ENCODE measurements at places on chromosomes 5 and 9.

- DNase-seq, result no peak
Observed at GRCh38 chr9:91746357-91746756, 203.7 kb downstream of the ROR2 start.

- no peak for DNase-seq
Observed at GRCh38 chr9:16238623-16239138, 631.8 kb downstream of the BNC2 start.

GRCh38 chr9:75976549-75976948, 86.1 kb downstream of the PCSK5 start:
- DNase-seq, result no peak

DNA sequence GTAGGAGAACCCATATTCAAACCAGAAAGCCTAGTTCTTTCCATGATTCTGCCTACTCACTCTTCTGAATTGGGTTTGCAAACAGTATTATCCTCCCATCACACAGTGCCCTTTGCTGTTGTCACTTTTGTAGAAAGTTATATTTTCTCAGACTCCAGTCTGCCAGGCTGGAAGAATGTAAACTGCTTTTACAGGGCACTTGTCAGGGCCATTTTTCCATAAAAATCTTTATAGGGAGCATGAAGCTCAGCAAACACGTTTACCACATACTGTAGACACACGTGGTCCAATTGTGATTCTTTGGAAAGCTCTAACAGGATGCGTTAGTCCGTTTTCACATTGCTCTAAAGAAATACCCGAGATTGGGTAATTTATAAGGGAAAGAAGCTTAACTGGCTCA, 204.0 kb downstream of the KCNN2 start:
- no peak for DNase-seq

DNA sequence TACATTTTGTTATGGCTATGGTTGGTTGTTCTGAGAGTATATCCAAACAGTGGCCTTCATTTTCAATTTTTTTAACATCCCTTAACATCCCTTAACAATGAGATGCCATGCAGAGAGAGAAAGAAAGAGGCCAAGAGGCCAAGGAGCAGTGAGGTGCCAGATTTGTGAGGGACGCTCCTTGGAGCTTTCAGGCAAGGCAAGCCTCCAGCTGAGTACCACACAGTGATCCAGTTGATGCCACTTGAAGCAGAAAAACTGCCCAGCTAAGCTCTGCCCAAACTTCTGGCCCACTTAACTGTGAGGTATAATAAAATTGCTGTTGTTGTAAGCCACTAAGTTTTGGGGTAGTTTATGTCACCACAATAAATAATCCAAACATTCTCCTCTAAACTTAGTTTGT, 22.6 kb upstream of the EMB start:
- DNase-seq, result no peak

- no peak for DNase-seq
Observed at GRCh38 chr5:32170303-32171151, 3.6 kb downstream of the GOLPH3 start.

DNA sequence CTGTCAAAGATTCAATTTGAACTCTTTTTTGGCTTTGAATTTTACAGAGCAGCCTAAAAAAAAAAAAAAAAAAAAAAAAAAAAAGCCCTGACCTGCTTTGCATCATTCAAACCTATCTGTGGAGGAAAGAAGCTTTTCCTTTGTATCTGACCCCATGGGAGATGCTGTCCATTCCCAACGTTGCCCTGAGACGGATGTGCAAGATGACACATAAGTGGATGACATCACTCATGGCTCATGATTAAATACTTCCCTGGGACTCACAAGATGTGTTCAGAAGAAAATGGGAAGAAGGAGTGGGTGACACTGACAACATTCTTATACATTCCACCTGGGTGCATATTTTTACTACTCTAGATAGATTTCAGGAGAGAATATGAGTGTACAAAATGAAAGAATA, 245.7 kb upstream of the ELAVL2 start:
- no peak for DNase-seq

DNA sequence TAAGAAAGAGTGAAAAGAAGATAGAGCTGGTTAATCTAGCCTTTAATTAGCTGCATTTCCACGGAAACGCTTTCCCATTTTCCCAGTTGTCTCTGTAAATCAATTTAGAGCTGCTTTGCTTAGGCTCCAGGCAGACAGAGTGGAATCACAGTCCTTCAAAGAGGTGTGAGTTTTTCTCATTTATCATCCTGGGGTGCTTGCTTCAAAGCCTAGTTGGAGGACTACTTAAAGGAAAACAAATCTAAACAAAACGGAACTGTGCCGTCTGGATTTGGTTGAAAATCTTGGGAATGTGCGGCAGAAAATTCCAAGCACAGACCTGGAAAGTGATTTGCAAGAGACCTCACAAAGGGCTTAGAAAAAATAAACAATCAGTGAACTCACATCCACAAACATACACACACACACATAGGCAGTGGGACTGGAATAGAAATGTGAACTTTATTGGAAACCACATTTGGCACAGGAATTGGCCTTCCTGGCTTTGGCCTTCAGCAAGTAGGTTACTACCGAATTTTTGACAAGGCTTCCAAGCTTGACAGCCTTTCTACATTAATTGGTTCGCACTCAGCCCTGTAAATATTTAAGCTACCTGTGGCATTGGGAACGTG, 235.2 kb upstream of the SLC24A2 start:
- DNase-seq, result no peak

- DNase-seq, result no peak
Observed at GRCh38 chr9:81389569-81389993, 299.8 kb downstream of the TLE1 start.

GRCh38 chr9:114058688-114059046, 19.4 kb downstream of the AMBP start:
- no peak for DNase-seq

DNA sequence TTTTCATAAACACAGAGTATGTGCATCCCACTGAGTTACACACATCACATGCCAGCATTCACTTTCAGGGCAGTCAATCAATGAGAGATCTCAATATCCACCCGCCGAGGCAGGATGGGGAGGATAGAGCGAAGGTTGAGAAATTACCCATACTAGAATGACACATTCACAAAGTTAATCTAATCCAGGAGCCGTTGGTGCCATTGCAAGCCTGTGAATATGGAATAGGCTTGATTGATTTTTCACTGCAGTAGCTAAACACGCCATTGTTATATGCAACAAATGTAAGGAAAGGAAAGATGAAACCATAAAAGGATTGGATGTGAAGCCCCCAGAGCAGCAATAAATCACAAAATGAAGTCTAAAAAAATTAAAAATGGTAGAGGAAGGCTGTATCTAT, 167.9 kb upstream of the GPR151 start:
- no peak for DNase-seq

DNA sequence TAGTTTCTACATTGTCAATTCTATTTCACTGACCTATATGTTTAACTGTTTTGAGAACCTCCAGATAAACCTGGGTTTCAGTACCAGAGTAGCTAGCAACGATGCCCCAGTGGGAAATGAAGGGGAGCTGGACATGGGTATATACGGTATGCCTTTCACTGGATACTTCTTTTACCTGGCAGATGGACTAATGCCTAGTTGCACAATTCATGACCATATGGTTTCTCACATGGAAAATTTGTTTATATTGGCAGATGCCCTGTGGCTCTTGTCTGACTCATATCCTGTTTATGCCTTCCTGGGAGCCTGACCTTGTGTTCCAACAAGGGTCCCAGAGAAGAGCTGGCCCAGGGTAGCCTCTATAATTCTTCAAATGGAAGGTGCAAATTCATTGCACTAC, 144.1 kb downstream of the MAT2B start:
- no peak for DNase-seq
